ENCODE measurements at places on chromosomes 2 and 18.
A peak's percentile ranks its signal among the peaks of the same experiment; 100 is the strongest.

DNA sequence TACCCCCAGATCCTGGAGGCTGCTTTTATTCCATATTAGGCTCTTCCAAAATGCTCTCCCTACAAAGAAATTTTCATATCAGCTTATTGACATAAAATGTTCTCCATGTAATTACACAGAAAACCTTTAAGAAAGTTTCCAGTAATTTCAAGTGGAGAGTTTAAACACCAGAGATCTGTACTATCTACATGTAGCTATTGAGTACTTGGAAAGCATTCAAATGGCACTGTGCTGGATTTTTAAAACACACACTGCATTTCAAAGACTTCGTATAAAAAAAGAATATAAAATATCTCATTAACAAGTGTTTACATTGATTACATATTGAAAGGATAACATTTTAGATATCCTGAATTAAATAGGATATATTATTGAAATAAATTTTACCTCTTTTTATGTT lies 182.4 kb upstream of the ZNF521 start:
- ATAC-seq = no peak

DNA sequence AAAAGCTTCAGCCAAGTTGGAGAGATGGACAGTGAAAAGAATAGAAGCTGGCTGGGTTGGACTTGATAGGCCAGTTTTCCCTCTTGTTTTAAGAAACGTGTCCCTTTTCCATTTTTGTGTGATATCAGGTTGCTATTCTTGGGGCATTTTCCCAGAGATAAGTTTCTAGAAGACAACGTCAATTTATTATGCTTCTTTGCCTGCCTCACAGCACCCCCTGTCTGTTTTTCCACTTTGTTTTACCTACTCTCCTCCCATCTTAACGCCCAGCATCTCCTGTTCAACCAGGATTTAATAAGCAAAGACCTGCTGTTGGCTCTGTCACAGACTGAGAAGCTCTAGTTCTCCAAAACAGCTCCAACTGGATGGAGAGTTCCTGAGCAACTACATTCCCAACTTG lies 317.8 kb upstream of the ZNF521 start:
- ATAC-seq = peak; percentile 36

DNA sequence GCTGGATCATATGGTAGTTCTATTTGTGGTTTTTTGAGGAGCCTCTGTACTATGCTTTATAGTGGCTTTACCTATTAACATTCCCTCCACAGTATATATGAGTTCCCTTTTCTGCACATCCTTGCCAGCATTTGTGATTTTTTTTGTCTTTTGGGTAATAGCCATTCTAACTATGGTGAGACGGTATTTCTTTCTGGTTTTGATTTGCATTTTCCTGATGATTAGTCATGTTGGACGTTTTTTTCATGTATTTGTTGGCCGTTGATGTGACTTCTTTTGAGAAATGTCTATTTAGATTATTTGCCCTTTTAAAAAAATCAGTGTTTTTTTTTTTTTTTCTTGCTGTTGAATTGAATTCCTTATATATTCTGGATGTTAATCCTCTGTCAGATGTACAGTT lies 31.1 kb downstream of the ACTR3 start:
- ATAC-seq = no peak

DNA sequence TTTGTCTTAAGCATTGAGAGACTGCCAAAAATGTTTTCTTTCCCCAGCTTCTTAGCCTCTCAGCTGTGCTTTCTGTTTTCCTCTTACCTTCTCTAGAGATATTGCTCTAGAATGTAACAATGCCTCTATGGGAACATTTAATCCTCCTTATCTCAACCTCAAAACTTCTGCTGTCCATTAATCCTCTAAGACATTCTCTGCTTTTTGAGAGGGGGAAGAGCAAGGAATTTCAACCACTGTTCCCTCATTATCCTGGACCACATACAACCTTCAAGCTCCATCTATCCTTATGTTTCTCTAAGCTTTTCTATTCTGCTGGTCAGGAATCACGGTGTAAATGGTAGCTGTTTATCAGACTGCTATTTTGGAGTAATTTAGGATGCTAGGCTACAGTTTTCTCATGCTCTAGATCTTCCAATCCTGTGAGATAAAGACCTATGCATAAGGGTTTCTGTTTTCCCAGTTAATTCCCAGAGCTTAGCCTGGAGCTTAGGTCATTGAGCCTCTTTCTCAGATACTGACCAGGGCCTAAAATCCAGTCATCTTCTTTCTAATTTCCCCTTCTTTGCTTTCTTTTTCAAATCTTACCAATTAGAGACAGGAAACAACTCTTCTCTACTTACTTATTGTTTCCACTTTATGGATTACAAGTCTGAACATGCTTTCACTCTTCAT lies 282.0 kb downstream of the CALCRL start:
- ATAC-seq = no peak

DNA sequence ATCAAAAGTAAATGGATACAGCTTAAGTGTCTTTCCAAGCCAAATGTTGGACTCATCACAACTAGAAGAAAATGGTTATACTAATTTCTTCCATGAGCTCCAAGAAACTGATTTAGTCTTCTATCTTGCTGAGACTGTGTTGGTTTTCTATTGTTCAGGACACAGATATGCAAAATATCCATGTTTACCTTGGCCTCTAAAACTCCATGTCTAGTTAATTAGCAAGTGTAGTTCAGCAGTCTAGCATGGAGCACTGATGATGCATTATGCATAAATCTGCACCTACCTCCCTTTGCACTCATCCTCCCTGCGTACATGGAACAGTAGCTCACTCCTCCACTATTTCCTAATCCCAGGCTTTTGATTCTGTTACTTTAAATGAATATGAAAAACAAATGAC lies 731.4 kb upstream of the CHAC2 start:
- no peak for ATAC-seq

GRCh38 chr2:69683170-69683971 lies 39.8 kb upstream of the AAK1 start:
- peak; percentile 89 for ATAC-seq

DNA sequence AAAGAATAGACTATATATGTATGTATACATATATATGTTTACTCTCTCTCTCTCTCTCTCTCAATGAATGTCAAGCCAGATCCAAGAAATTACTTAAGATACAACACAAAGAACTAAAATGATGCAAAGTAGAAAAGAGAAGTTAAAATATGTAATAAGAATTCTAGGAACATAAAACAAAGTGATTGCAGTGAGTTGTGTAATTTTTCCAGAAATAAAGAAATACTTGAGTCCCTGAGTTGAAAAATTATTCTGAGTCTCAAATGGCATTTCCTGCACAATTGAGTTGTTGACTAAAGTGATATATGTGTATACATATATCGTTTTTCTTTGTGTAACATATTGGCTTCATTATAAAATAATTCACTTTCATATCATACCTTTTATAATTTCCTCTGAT lies 262.4 kb downstream of the INSIG2 start:
- no peak for ATAC-seq

DNA sequence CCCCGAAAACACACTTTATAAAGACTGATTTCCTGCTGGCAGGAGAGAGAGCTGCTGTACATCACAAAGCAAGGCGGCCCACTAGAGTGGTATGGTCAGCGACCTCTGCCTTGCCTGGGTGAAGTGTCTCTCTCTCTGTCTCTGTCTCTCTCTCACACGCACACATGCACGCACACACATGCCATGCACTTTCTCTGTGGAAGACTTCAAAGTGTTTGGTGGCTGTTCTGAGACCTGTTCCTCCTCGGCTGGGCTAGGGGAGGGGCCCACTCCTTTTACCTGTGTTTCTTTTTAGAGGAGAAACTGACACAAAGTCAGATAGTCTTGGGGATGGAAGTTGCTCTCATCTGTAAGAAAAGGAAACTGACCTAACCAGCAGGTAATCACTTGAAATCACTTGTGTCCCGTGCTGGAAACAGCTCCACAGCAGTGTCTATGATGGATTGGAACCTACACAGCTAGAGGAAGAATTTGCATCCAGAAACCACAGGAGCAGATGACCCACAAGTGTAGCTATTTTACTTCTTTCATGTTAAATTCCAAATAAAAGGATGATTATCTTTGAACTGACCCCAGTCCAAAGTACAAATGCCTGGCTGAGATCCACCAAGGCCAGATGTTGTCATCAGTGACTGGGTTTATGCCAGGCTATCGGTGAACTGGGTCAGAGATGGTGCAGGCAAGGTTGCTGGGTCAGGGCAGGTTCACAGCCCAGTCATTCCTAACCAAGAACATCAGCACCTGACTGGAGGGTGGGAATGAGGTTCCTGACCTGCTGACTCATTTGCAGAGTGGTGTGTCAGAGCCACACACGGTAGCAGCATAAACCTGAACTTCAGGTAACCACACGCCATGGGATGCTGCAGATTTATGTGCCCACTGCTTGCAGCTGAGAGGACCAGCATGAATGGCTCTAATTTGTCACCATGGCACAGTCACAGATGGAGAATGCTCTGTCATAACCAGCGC lies 63.0 kb downstream of the NPAS2 start:
- no peak for ATAC-seq

DNA sequence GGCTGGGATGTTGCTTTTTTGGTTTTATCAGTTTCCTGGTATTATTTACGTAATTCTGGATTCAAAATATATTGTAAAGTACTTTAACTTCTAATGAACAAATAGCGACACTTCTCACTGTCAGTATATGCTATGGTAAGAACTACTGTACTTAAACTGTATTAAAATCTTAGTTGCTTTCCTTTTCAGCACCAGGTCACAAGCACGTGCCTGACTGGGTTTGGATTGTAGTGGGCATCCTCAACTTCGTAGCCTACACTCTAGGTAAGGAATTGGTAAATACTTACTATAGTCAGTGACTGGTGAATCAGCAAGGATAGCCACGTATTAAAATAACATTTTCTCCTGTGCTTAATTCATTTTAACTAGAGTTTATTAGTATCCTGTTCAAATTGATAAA lies 20.4 kb upstream of the ADGRF3 start:
- ATAC-seq = no peak

DNA sequence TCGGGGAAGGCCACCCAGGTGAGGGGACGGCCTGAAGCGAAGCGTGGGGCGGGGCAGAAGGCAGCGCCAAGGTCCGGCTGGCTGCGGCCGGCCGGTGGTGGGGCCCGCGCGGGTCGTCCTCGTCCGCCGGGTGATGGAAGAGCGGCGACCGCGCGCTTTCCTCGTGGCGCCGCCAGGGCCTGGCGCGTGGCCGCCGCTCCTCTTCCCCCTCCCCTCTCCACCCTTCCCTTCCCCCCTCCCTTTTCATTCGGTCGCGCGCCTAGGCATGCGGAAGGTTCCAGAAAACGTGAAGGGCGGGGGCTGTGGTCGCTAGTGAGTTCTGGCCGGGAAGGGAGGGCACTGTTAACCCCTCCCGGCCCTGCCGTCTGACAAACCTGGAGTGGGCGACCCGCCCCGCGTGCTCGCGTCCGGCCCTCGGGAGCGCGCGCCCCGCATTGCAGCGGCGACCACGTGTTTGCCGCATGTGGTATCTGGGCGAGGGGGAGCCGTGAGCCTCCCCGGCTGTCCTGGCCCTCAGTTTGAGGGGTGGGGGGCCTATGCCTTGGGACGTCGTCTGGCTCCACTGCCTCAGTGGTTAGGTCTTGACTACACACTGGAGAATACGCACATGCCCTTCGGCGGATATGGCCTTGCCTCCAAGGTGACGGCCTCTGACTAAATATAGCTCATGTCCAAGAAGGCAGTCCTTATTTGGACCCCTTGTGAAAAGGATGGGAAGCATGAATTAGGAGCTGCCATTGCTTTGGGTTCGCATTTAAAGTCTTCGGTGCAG lies 579 bp downstream of the MAT2A start:
- ATAC-seq = peak; percentile 29

- ATAC-seq = no peak
These were observed 96.3 kb downstream of the SOX11 start for GRCh38 chr2:5788447-5788846.

GRCh38 chr18:12038082-12038638 lies 55.5 kb upstream of the ANKRD62 start:
- ATAC-seq = peak; percentile 21

GRCh38 chr2:40935349-40935748 lies 483.5 kb upstream of the SLC8A1 start:
- ATAC-seq = 0 out of 3 replicates have a peak, but pooled peaks have one; percentile 27

- no peak for ATAC-seq
These were observed 8.1 kb downstream of the WDR43 start for GRCh38 chr2:28902584-28902983.

- ATAC-seq = no peak
These were observed 138.1 kb upstream of the ALKAL2 start for GRCh38 chr2:425947-426346.

DNA sequence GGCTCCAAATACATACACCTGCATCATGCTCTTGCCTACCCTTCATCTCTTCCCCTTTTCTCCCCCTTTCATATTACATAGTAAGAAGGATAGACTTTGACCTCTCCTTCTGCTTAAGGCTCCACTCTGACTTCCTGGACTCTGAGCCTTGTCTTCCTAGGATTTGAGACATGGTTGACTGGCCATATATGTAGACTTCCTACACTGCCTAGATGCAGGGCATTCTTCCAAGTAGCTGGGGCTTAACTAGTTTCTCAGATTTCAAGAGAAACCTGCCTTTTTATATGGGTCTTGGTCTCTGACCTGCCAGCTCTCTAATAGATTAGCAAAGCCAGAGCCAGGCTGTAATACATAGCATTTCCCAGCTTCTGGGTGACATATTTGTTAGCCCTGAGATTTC lies 35.4 kb upstream of the CYP26B1 start:
- ATAC-seq = no peak

GRCh38 chr2:5937851-5938565 lies 245.8 kb downstream of the SOX11 start:
- no peak for ATAC-seq

- no peak for ATAC-seq
These were observed 41.6 kb downstream of the TOGARAM2 start for GRCh38 chr2:29022679-29023078.

DNA sequence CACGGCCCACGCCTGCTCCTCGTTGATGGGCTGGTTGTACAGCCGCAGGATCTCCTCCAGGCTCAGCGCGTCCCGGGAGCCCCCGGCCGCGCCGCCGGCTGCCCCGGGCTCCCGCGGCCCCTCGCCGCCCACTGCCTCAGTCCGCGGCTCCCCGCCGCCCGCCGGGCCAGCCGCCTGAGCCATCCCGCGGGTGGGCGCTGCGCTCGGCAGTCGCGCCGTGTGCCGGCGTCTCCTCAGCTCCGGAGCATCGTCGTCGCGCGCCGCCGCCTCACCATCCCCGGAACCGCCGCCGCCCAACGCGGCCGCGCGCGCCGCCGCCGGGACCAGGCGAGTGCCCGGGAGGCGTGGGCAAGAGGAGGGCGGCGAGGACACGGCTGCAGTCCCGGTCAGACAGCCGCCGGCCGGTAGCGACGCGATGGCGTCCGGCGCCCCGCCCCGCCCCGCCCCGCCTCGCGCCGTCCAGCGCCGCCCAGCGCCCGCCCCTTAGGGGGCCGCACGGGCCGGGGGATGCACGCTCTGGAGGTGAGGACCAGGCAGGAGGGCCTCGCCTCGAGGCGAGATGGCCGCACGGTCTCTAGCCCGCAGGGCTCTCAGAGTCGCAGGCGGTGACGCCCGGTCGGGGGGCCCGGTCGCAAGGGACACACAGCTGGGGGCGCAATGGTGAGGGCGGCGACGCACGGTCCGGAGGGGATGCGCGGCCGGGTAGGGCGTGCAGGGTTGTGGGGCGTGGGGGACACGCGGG lies at the start of gene SPIRE1:
TSS of gene SPIRE1 (minus strand) at position 424 of the 742 bp plus-strand sequence. CDS start at position 183, 241 bp downstream.
- ATAC-seq = peak; percentile 78

GRCh38 chr2:66665124-66665984 lies 230.4 kb downstream of the MEIS1 start:
- no peak for ATAC-seq

Measured in SK-N-SH treated with all-trans-retinoic acid at 6 μM for 48 hours (cell line).